ENCODE measurements at places on chromosomes 1 and 21.

GRCh38 chr1:225378880-225379279 lies 49.0 kb downstream of the LBR start:
- DNase-seq: no peak

DNA sequence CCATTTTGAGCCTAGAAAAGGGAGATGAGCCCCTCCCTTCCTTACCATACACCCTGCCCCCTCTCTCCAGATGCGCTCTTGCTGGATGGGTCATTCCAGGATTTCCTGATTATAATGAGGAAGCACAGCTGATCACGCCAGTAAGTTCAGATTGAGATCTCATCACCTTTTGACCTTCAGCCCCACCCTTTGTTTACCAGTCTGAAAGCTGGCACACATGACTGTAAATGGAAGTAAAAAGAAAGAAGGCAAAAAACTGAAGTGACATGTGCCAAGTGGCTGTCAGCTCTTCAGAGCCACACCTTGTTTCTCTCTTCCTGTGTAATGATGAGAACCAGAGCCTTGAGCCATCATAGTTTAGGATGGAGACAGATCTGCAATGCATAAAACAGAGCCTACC lies 27.9 kb downstream of the S1PR1 start:
- DNase-seq: peak; percentile 50

DNA sequence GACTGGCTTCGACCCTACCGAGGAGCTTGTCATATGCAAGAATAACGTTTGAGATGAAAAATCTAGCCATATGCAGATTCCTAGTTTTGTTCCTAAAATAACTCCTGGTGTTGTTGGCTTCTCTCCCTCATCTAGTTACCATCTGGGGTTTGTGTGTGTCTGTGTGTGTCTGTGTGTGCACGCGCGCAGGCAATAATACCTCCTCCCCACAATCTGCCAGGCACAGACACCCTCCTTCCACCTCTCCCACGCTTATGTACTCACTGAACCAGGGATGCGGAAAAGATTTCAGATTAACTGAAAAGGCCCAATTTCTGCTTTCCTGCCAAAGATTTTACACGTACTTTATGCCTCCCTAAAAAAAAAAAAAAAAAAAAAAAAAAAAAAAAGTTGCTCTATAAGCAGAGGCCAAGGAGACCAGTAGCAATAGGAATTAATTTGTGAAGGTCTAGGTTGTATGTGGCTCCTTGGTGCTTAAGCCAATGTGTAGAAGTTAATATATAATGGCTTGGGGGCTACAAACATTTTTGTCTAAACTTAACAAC lies 452.7 kb downstream of the NUF2 start:
- no peak for DNase-seq

- no peak for DNase-seq
Measured at GRCh38 chr1:219639876-219640577, 27.1 kb upstream of the ZC3H11B start.

GRCh38 chr1:9653491-9654050 lies 2.0 kb downstream of the PIK3CD start:
- peak; percentile 43 for DNase-seq
